ENCODE measurements at places on chromosomes 4 and X.

DNA sequence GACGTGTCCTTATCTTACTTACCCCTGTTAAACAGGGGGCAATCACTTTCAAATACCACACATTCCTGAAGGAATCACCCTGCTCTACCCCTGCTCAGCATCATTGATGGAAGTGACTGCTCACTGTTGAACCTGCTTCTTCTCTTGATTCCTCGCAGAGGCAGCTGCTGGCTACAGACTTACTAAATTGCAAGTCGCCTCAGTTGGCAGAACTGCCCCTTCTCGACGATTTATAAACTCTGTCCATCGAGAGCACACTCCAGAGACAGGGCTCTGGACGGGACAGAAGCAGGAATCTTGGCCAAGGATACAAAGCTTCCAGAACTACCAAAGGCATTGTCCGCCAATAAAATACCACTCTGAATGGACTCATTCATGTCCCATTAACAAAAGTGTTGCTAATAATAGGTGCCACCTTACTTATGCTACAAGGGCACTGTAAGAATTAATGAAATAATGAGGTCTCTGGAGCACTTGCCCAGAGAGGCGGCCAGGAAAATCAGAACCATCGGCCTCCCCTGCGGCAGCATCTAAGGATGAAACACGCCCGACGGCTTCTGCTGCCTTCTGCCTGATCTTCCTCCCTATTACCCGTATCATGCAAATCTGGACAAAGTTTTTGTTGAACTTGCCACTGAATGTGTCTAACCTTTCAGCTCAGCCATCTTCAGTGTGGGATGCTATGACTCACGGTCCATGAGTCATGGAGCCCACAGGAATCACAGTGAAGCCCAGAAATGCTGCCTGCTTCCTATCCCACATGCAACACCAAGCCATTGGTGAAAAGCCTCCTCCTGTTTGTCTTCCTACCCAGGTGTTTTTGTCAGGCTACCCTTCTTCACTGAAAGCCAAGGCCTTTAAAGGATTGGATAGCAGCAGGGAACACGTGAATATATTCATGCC lies 164.9 kb downstream of the MAML3 start:
- no peak for DNase-seq

DNA sequence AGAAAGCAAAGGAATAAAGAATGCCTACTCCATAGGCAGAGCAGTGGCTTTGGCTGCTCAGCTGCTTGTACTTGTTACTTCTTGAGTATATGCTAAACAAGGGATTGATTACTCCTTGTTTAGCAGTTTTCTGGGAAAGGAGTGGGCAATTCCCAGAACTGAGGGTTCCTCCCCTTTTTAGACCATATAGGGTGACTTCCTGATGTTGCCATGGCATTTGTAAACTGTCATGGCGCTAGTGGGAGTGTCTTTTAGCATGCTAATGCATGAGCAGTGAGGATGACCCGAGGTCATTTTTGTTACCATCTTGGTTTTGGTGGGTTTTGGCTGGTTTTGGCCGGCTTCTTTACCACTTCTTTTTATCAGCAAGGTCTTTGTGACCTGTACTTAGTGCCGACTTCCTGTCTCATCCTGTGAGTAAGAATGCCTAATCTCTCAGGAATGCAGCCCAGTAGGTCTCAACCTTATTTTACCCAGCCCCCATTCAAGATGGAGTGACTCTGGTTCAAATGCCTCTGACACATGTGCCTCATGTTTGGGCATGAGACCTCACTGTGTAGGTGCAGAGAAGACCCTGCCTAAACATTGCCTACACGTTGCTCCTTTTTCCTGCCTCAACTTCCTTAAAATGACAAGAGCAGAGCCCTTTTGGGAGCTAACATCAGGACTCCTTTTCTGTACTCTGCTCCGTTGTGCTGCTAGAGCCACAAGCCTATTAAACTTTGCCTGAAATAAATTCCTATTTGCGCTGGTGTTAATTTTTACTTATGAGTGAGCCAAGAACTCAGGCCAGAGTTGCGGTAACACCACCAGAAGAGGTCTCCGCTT lies 21.0 kb upstream of the UBA6 start:
- DNase-seq = no peak

DNA sequence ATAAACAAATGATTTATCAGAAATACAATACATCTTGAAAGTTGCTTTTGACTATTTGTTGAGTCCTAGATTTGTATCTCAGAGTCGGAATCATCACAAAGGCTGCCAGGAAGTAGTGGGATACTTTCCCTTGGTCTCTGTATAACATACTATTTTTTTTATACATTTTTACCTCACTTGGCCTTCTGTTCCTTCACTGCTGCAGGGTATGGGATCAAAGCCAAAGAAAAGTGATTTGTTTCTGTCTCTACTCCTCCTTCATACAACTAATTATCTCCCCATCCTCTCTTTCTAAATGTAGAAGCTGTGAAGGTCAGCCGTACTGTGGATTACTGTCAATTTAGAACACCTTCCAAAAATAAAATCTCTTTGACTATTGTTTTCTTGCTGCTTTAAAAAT lies 24.9 kb downstream of the PALLD start:
- no peak for DNase-seq

- DNase-seq = no peak
Measured at GRCh38 chrX:42597481-42597880, 180.5 kb downstream of the PPP1R2C start.

DNA sequence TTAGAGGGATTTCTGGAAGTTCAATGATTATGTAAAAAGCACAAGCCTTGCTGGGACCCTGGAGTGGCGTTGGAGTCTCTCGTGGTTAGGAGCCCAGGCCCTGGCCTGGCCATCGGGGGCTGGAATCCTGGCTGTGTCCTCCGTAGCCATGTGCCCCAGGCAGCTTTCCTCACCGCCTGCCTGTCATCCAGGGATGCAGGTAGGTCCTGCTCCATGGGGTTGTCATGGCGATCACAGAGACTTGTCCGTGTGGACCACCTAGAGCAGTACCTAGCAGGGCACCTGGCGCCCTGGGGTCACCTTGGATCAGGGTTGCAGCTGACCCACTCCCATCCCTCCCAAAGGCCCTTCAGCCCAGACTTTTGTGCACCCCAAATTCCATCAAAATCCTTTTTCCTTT lies 30.2 kb upstream of the WFS1 start:
- no peak for DNase-seq

- peak; percentile 45 for DNase-seq
Measured at GRCh38 chr4:152115794-152116193, 355.0 kb upstream of the GATB start.

DNA sequence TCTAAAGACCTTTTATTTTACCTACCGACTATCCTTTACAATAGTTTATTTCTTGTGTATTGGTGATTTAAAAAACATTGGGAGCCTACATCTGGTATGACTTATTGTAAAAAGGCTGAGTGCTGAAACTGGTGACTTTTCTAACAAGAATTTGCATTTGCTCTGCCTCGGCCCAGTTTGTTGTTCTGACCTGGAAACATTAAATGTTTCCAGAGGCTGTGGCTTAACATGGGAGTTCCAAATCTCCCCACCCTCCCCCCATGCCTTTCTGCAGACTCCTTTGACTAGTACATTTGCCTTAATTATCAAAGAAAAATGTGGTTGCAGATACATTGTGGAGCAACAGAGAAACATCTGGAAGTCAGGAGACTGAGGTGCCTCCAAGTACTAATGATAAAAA lies 39.8 kb downstream of the SPCS3 start:
- no peak for DNase-seq

DNA sequence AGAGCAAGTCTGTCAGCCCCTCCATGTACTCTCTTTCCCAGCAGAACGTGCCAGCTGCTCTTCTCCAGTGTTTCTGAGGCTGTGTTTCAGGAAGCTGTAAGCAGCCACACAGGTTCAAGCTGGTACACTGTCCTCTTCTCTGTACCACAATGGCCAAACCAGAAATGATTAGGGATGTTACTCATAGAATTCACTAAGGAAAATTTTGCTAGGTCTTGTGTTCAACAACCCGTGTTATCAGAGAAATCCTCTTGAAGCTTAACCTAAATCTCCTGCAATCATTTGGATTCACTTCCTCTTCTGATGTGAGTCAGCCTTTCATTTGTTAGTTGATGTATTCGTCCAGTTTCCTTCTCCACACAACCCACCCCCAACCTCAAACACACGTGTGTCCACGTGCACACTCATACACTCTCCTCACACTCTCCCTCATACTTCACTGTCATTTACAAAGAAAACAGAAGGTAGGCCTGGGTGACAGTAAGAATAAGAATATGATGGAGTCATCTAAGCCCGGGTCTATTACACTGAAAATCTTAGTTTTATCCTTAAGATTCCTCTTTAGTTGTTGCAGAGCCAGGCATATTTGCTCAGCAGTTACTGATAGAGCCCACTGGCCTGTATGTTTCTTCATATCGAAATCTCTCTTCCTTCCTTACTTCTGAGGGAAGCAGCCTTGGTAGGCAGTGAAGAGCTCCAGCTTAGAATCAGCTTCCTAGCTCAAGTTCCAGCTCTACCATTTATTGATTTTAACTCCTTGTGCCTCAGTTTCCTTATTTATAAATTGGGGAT lies 63.4 kb downstream of the DCUN1D4 start:
- no peak for DNase-seq

- DNase-seq = no peak
Measured at GRCh38 chr4:148203056-148203898, 238.9 kb downstream of the NR3C2 start.
